ENCODE measurements at places on chromosomes 7 and 10.

- DNase-seq = no peak
Observed at GRCh38 chr10:86819567-86819966, 63.1 kb downstream of the BMPR1A start.

GRCh38 chr10:7484456-7485243 is 73.8 kb upstream of the SFMBT2 start:
- DNase-seq = peak; percentile 76

DNA sequence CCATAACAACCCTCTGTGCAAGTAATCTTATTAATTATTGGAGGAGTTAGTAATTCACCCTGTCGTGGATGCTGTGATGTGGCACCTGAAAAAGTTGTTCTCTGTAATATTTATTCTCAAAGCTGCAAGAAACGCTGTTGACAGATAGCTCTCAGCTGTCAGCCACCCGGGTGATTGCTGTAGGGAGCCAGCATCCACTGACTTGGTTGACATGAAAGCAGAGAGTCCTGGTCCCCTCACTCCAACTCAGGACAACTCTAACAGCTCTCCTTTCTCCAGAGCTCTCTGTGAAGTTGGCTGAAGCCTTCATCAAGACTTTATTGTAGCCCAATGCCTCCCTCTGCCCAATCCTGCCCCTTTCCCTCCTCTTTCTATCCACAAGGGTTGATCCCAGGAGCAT is 98.0 kb downstream of the FAM107B start:
- no peak for DNase-seq

GRCh38 chr10:75878586-75878985 is 447.2 kb downstream of the LRMDA start:
- no peak for DNase-seq

DNA sequence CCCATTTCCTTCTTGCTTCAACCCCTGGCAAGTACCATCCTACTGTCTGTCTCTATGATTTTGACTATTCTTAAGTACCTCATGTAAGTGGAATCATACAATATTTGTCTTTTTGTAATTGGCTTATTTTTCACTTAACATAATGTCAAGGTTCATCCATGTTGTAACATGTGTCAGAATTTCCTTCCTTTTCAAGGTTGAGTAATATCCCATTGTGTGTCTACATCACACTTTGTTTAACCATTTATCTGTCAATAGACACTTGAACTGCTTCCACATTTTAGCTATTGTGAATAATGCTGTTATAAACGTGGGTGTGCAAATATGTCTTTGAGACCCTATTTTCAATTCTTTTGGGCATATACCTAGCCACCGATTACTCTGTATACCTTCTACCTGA is 14.0 kb upstream of the CDK14 start:
- DNase-seq = no peak

DNA sequence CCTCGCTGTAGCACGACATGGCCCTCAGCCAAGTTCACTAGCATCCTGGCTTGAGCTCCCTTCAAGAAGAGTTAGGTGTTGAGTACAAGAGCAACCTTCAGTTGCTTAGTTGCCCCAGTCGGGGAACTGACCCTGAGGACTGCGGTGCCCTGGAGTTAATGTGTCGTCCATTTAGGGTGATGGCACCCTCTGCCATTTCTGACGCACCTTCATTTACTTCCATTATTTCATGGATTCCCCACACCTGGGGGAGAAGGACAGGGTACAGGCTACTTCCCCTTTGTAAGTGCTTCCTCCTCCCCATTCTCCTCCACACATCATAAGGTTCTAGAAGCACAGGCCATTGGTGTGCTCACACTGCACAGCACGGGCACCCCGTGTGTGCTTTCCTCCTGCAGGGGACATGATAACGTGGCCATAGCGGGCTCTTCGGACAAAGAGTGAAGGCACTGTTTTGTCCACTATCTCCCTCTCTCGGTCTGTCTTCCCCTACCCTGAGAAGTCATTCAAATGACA is 1.8 kb downstream of the ALOX5 start:
- peak; percentile 31 for DNase-seq

GRCh38 chr7:101160910-101161309 is 4.5 kb downstream of the VGF start:
- no peak for DNase-seq

DNA sequence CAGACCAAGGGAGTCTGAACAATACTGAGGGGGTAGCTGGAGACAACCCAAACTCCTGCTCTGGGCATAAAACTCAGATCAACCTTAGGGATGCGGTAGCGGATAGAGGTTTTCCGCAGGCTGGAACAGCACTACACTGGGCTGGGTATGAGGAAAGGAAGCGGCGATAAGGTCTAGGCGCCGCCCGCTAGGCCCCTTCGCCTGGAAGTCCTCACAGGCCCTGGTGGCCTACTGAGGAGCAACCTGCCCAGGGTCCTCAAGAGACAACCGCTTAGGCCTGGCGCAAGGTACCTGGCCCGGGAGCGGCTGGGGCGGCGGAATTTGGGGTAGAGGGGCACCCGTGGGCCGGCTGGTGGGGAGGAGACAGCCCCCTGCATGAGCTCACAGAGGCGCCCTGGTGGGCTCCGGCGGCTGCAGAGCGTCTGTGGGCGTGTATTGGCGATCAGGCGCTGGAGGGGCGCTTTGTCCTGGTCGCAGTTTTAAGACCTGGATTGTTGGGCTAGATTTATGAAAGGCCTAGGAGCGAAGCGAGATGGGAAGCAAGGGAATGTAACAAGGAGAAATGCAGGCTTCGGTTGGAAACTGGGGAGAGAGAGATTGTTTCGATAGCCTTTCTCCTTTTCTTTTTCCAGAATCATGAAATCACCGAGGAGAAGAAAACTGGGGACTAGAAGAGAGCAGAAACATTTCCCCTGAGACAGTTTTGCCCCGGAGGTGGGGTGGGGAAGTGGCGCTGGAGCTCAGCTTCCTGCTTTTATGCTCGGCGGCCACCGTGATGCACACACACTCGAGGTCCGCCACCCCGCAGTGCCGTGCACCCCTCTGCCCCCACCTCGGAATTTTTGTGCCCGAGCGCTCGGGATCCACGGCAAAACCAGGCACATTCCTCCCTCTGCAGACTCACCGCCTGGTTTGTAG is 2.4 kb upstream of the NKX2-3 start:
- DNase-seq = no peak

DNA sequence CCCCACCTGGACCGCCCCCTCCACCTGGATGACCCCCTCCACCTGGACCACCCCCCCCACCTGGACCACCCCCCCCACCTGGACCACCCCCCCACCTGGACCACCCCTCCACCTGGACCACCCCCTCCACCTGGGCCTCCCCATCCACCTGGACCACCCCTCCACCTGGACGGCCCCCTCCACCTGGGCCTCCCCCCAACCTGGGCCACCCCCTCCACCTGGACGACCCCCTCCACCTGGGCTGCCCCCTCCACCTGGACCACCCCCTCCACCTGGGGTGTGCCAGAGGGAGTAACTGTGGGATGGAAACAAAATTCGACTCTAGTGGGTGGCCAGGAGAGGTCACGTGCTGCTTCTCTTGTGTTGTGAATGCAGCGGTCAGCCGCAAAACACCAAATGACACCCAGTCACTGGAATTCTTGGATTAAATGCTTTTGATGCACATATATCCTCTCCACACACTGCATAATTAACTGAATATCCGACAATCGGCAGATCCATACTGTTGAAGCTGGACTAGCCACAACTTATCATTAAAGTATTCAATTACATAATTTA is 316.7 kb downstream of the PTPRN2 start:
- DNase-seq = peak; percentile 14

GRCh38 chr10:55449981-55450380 is 649.0 kb upstream of the PCDH15 start:
- no peak for DNase-seq

DNA sequence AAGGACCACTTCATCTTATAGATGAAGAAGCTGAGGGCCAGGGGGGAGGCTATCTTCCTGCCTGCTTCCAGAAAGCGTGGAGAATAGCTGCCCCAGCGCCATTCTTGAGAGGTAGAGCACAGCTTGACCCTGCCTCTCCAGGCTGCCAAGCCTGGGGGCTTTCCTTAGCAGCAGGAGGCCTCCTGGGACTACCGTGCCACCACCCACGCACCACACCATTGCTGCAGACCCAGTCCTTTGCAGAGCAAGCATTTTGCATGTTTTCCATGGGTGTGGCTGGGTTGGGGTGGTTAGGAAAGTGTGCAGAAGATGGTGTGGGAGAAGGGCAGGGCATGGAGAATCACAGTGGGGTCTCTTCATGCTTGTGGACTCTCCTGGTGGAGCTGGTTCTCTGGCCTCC is 64.9 kb downstream of the TBXAS1 start:
- no peak for DNase-seq

GRCh38 chr10:43037440-43037839 is 39.4 kb upstream of the RET start:
- DNase-seq = no peak

DNA sequence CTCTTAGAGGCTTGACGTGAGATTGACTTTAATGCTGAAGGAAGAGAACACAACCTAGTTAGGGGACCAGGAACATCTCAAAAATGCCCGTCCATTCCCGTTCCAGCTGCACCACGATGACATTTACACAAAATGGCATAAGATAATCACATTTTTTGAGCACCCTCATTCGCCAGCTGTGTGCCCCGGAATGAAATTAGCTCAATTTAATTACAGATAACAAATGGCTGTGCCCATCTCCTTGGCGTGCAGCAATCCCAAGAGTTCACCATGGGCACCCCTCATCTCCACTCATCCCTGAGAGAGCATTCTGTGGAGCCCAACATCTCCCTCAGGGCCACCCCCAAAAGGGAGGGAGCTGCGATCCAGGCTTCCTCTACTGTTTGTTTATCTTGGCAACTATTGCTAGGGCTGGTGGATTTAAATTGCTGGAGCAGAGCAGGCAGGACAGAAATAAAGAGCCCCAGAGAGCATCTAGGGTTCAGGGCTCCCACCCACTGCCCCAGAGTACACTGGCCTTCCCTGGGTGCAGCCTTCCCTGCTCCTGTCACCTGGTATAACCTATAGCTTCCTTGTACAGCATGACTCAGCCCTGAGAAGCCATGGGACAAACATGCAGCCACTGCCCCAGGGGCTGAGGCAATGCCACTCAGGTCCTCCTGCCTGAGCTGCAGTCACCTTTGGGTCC is 263.5 kb downstream of the ZEB1 start:
- peak; percentile 45 for DNase-seq

DNA sequence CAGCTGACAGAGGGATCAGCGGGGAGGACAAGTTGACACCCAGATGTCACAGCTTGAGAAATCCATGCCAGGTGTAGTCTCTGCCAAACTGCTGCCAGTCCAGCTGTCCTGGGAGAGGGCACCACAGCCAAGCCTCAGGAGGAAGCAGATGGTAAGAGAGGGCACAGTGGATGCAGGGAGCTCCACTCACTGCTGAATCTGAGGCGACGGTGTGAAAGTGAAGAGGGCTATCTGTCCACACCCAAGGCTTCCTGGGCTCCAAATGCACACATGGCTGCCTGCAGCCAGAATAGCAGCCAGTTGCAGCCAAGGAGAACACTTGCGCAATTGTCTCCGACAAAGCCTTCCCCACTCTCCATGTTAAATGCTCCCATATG is 502.4 kb downstream of the GRID1 start:
- DNase-seq = no peak

DNA sequence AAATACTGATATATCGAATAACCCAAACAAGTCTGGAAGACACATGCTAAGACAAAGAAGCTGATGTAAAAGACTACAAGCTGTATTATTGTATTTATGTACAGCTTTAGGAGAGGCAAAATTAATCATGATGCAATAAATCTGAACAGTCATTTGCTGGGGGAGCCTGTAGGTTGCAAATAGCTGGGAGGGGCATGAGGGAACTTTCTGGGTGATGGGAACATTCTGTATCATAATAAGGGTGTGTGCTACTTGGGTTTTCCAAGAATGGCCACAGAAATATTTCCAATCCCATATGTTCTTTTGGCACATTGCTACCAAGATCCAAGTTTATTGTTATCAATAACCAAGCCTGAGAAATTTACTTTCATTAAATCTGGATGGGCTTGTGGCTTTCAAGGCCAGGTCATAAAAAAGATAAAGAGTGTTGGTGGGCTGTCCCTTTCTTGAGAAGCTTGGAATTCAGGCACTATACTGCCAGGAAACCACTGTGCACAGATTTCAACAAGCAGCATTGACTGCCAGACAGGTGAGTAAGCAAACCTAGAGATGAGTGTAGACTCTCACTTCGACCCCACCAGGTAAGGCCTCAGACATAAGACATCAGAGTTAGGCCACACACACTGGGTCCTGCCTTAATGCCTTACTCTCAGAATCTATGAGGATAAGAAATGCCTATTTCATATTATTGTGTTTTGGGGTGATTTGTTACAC is 629.7 kb upstream of the FZD8 start:
- DNase-seq = no peak

GRCh38 chr7:37320140-37320847 is 128.4 kb downstream of the ELMO1 start:
- no peak for DNase-seq

- peak; percentile 27 for DNase-seq
Observed at GRCh38 chr10:77641788-77642397, 4.3 kb upstream of the KCNMA1 start.

DNA sequence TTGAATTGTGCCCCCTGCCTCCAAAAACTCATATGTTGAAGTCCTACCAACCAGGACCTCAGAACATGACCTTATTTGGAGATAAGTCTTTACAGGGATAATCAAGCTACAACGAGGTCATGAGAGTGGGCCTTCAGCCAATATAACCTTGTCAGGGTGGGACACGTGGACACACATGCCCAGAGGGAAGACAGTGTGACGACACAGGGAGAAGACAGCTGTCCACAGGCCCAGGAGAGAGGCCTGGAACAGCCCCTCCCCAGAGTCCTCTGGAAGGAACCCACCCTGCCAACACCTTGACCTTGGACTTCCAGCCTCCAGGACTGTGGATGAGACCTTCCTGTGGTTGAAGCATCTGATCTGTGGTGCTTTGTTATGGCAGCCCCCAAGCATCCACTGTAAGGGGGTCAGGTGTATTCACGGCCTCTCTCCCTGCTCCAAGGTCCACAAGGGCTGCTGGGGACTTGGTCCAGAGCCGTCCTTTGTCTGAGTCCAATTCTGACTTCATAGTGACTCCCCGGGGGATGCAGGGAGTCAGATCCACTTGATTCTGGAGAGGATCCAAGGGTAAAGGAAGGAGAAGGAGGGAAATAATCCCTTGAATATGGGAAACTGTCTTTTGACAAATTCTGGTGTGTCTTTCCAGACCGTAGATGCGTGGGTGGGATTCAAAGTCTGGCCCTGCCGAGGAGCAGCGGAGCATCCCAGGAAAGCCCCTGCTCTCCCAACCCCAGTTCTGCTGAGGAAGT is 7.0 kb downstream of the CALML3 start:
- DNase-seq = no peak

- no peak for DNase-seq
Observed at GRCh38 chr7:106448346-106448991, 163.7 kb upstream of the NAMPT start.

DNA sequence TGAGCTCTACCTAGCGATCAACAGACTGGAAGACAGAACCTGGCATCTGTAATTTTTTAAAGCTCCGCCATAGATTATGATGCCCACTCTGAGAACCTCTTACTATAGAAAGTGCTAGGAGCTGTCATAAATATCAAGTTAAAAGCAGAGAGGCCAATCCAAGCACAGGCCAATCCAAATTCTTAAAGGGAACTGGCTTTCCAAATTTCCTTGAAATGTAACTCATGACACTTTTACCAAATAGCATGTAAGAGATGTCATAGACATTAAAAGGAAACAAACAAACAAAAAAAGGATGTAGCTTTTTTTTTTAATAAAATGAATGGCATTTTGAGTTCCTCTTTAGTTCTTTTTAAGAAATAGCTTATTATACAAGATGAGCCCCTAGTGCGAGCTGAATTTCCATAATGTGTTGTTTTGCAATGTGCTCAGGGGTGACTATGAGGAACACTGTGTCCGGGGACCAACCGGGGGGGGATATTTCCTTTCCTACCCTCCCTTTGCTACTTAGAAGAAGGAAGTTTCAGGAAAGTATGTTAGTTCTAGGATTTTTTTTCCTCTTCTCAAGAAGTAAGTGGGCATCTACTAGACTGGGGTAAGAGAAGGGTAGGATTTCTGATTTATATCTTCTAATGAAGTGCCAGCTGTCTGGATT is 23.7 kb upstream of the MRC1 start:
- peak; percentile 33 for DNase-seq

Data from CD4-positive, alpha-beta T cell treated with Interleukin-15 for 1 hour (primary cell).